GM12892 (cell line): ENCODE measurements at places on chromosomes 3 and 15.
A peak's percentile ranks its signal among the peaks of the same experiment; 100 is the strongest.

DNA sequence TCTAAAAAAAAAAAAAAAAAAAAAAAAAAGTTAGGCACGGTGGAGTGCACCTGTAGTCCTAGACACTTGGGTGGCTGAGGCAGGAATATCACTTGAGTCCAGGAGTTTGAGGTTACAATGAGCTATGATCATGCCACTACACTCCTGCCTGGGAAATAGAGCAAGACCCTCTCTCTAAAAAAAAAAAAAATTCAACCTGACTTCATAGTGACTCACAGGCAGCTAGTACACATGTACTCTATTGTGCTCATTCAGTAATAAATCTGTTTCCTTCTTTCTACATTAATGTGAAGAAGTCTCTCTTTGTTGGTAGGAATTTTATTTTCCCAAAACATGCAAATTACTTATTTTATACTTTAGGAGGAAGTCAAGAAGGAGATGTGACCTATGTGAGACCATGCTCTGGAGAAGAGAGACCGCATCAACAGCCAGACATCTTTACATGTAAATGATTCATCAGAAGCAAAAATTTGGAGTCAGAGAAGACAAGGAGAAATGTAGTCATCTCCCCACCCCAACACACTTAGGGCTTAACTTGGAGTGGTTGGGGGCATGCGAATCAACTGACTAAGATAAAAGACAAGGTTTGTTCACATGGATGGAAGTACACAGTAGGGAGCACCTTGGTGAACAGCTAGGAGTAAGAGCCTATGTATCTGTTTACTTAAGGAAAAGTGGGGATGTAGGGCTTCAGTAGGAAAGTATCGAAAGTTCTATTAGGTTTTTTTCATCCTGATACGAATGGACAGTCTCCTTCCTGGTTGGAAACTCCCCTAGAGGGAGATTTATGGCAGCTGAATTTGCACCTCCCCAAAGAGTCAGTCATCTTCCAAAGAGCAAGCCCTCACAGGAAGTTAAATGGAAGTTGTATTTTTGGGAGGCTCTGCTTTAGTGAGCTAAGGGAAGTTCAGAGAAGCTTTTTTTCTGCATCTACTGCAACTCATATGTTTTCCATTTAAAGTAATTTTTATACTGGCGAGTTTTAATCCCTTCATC is 23.0 kb upstream of the NMD3 start:
- DNase-seq: no peak

- DNase-seq: no peak
Measured at GRCh38 chr3:161025911-161026310, 79.2 kb downstream of the B3GALNT1 start.

DNA sequence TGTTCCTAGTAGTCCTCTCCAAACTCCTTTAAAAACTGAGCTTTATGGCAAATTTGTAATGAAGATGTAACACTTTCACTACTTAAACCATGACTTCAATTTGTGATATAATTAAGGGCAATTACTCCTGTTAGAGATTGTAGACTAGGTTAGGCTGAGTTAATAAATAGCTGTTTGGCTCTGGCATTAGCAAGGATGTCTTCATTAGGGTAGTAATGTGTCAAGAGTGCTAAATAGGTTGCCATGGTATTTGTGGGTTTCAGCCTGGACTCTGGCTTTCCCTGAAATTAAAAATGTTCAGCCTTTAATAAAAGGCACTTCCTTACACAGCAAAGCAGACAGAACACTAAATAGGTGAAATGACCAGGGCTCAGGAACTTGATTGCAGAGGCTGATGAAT is 71.9 kb downstream of the GHSR start:
- no peak for DNase-seq

- DNase-seq: no peak
Measured at GRCh38 chr15:66740802-66741201, 38.8 kb downstream of the SMAD6 start.

DNA sequence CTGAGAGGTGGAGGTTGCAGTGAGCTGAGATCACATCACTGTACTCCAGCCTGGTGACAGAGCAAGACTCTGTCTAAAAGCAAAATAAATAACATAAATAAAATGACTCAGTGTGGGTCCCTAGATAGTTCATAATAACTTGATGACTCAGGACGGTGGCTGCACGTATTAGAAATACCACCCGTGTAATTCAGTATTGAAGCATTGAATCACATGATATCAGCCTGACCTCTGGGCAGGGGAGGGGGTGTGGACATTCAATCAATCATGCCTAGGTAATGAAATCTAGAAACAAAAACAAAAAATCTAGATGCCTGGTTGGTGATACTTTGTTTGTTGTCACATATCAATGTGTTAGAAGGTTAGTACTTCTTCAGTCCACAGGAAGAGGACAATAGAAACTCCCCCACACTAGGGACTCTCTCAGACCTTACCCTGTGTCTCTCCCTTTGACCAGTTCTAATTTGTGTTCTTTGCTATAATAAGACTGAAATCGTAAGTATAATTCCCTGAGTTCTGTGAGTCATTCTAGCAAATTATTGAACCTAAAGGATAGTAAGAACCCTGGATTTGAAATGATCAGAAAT is 177.3 kb downstream of the GAP43 start:
- no peak for DNase-seq

DNA sequence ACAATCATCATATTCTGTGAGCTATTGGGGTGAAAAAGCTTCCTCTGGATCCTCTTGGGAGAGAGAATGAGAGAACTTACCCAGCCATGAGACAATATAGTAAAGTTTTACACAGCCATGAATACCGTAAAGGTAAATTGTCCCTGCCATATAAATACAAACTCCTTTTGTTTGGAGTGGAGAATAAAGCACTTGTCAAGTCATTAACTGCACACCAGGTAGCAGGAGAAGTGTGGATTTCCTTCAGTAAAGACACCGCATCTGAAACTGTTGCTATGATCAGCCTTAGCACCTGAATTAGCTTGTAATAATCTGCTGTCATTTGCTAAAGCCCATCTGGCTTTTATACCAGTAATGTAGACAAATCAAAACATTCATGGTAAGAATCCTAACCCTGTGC is 336.6 kb upstream of the SLCO3A1 start:
- no peak for DNase-seq

GRCh38 chr3:32837789-32838188 is 20.0 kb downstream of the TRIM71 start:
- no peak for DNase-seq

DNA sequence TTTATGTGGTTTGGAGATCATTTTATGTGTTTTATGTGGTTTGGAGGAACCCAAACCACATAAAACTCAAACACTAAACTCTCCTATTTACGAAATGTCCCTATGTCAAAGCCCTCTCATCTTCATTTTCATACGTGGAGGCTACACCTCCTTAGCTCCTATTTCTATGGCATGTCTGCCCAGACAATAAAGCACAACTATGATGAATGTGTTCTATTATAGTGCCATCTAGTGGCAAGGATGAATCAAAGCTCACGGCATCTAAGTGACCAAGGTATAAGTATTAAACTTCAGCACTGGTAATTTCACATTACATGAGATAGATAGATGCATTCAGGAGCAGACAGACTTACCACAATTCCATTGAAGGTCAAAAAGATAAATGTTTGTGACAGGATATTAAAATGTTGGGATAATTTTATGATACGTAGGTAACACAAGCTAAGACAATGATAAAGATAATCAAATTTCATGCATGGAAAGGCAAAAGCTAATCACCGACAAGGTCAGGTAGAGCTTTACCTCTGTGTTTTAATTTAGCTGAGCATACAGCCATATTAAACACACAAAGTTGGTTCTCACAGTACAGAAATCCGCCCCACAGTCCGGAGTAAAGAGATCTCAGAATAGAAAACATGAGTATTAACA is 130.6 kb upstream of the FHIT start:
- peak; percentile 19 for DNase-seq

GRCh38 chr3:138936741-138937689 is 9.9 kb downstream of the FOXL2 start:
- no peak for DNase-seq

- no peak for DNase-seq
Measured at GRCh38 chr15:66706840-66707239, 4.8 kb downstream of the SMAD6 start.

GRCh38 chr3:3551981-3552380 is 247.2 kb upstream of the LRRN1 start:
- DNase-seq: no peak

GRCh38 chr3:197525706-197526105 is 30.1 kb downstream of the BDH1 start:
- no peak for DNase-seq

DNA sequence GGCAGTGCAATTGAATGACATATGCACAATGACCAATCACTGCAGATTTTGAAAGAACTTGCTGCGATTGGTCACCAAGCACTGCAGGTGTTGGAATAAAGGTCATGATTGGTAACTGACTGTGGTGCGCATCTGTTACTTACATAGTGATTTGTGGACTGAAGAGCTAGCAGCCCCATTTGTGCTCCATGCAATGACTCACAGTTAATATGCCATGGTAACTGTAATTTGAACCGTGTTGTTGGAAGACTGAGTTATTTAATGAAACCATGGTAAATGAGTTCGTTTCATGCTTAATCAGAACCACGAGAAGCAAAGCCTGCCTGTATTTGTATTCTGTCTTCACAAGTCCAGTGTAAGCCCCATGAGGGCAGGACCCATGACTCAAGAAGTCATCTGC is 220.5 kb downstream of the TJP1 start:
- no peak for DNase-seq

DNA sequence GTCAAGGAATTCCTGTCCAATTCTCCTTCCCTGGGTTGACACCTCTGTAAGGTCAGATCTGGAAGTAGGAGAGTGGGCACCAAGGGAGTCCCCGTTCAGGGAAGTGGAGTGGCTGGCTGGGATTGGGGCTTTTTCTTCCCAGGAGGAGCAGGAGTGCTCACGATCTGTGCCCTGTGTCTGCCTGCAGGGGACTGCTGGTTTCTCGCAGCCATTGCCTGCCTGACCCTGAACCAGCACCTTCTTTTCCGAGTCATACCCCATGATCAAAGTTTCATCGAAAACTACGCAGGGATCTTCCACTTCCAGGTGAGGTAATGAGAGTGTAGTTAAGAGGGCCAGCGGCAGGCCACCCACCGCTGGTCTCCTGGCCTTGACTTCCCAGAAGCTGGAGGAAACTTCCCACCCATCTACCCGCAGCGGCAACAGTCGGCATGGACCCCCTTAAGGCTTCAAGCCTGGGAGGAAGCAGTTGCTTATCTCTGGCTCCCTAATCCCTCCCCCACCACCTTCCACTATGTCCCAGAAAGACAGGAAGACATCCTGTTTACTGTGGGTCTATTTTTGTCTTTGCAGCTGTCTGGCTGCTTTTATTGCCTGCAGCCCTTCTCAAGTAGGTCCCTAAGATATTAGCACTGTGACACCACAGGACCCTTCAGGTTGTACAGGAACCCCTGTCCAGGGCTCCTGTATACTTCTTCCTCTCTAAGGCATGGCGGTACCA is 26.8 kb downstream of the CAPN3 start:
- no peak for DNase-seq

GRCh38 chr3:39210078-39210477 is 17.7 kb upstream of the XIRP1 start:
- DNase-seq: no peak

DNA sequence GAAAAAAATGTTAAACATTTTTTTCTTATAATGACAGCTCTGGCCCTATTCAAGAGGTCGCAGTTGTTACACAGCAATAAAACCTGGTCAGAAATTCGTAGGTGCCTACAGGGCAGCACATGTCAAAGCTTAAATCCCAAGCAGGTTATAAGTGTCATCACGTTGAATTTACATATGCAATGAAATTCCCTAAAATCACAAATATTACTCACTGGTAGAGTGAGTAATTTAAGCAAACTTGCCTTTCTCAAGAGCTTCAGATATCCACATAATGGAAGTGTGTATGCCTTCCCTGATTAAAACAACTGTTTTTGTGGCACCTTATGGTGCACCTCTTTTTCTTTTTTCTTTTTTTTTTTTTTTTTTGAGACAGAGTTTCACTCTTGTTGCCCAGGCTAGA is 90.7 kb upstream of the FNDC3B start:
- no peak for DNase-seq

GRCh38 chr3:132723024-132723950 is 1.1 kb upstream of the NPHP3 start:
- no peak for DNase-seq

- no peak for DNase-seq
Measured at GRCh38 chr3:160701490-160701889, 24.5 kb downstream of the ARL14 start.

GRCh38 chr3:167742338-167742737 is 6.8 kb downstream of the SERPINI1 start:
- no peak for DNase-seq

GRCh38 chr3:194405766-194406165 is 6.7 kb upstream of the GP5 start:
- DNase-seq: no peak

- no peak for DNase-seq
Measured at GRCh38 chr15:78069052-78069414, 8.5 kb downstream of the TBC1D2B start.

- DNase-seq: no peak
Measured at GRCh38 chr3:101690972-101691371, 4.5 kb upstream of the RPL24 start.

DNA sequence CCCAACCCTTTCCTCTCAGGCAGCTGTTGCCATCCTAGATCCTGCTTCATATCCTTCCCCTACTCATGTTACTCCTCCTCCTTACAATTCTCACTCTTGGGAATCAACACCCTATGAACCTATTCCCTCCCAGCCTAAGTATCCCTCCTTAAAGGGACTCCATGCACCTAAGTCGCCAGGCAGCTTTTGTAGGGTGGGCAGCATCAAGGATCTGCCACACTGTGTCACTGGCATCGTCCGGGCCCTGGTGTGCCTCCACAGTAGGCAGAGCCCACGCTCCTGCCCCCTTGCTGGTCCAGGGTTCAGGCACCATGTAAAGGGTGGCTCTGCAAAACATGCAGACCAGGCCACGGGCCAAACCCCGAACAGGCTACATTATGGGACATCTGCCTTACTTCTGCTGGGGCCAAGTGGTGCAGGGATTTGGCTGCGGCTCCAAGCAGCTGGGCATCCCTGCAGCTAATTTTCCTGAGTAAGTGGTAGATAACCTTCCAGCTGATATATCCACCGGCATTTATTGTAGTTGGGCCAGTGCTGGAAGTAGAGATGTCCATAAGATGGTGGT is 53.4 kb downstream of the GSK3B start:
- DNase-seq: no peak

GRCh38 chr15:59191855-59192237 is 14.8 kb upstream of the LDHAL6B start:
- DNase-seq: no peak

GRCh38 chr3:113629584-113630421 is 66.6 kb downstream of the USF3 start:
- DNase-seq: no peak

DNA sequence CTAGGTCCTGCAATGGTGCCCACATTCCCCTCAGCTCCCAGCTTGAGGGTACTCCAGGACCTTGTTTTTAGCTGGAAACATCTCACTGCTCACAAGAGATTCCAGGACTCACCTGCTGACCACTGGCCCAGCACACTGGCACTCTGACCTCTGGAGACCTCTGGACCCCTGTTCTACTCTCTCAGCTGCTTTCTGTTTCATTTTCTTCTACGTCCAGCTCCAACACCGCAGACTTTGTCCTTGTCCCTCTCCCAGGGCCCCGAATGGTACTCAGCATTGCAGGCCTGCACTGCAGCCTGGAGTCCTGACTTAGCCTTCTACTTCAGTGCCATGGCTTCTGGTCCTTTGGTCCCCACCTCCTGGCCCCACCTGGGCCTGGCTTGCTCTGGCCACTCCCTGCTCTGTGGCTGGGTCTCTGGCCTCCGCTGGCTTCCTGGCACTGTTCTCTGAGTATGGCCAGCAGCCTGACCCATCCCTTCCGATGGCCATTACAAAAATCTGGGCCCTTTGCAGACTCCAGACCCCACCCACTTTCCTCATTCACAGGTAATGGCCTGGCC is 27.9 kb downstream of the KY start:
- DNase-seq: no peak

GRCh38 chr3:172145031-172145686 is 105.8 kb downstream of the FNDC3B start:
- DNase-seq: no peak
